ENCODE measurements at places on chromosomes 7 and 10.
A peak's percentile ranks its signal among the peaks of the same experiment; 100 is the strongest.

- DNase-seq: no peak
Measured at GRCh38 chr10:93054486-93054885, 6.1 kb upstream of the CYP26C1 start.

DNA sequence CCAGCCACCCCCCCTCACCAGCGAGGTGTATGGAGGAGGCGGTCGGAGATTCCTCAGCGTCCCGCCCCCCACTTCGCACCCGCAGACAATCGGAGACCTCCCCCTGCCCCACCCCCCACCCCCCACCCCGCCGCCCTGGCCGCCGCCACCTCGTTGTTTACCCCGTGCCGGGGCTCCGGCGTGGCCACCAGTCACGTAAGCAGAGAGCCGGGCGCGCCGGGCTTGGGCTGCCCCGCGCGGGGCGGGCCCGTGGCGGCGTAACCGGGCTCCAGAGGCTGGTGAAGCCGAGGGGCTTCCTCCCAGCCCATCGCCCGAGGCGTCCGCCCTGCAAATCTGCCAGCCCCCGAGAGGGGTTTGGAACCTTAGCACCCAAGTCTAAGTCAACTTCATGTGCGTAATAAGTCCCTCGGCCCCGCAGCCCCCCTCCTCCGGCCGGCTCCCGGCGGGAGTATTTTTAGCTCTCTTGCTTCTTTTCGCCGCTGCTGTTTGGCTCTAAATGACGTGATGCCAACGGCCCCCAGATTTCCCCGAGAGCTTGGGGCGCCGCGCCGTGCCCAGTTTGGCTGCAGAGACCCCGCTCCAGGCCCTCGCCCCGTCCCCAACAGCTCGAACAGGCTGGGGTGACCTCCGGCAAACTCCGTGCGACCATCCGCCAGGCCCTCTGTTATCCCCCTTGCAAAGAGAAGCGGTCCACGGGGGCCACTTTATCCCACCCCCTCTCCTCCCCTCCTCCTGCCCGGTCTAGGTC is 2.7 kb downstream of the MXI1 start:
- DNase-seq: no peak

DNA sequence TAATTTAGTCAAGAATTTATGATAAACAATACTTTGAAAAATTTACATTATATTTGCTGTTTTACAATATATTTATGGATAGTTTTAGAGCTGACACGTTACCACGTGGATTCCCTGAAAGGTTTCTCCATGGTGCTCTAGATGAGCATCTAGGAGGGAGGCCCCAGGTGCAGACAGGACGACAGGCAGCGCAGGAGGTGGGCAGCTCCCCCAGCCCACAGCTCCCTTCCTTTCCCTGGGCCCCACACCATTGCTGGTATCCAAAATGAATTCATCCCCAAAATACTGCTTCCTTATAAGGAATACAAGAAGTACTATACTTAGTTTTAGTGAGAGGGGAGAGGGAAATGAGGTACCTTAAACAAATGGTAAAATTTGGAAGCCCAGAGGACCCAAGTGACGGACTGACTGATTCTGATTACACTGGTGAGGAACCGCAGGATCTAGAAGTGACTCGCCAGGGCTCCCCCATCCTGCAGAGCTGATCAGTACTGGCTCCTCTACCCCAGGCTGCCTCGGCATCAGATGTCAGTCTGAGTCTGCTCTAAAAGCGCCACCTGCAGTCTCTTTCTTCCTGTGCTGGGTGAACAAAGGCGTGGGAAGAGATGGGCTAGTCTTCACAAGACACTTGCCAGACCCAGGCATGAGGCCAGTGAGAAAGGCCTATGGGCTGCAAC is 89.2 kb downstream of the DLG5 start:
- no peak for DNase-seq

GRCh38 chr7:64308016-64308270 is 5.8 kb upstream of the ZNF736 start:
- no peak for DNase-seq

DNA sequence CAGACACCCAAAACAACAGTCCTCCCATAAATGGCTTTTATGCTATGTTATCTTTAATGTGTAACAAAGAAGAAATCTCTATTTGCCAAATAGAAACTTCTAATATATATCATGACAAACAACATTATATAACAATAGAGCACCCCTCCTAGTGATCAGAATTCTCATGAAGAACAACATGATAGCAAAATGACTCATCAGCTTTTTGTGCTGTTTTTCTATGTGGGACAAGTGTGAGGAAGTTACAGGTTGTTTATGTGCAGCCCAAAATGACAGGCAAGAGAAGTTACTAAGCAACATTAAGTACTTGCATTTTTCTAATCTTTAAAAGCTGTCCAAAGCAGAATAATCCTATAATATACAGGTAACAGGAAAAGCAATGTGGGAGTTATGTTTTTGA is 7.7 kb downstream of the DGKB start:
- DNase-seq: no peak

- peak; percentile 88 for DNase-seq
Measured at GRCh38 chr10:113563306-113564088, 10.6 kb downstream of the HABP2 start.

- peak; percentile 32 for DNase-seq
Measured at GRCh38 chr7:85464042-85464651, 277.3 kb upstream of the SEMA3D start.

- DNase-seq: no peak
Measured at GRCh38 chr7:72153132-72153512, 259.0 kb downstream of the CALN1 start.

GRCh38 chr10:117503244-117504205 is 39.0 kb upstream of the EMX2 start:
- no peak for DNase-seq

- no peak for DNase-seq
Measured at GRCh38 chr10:352476-353235, 217.4 kb downstream of the ZMYND11 start.

- no peak for DNase-seq
Measured at GRCh38 chr10:8439040-8439439, 384.6 kb downstream of the GATA3 start.

DNA sequence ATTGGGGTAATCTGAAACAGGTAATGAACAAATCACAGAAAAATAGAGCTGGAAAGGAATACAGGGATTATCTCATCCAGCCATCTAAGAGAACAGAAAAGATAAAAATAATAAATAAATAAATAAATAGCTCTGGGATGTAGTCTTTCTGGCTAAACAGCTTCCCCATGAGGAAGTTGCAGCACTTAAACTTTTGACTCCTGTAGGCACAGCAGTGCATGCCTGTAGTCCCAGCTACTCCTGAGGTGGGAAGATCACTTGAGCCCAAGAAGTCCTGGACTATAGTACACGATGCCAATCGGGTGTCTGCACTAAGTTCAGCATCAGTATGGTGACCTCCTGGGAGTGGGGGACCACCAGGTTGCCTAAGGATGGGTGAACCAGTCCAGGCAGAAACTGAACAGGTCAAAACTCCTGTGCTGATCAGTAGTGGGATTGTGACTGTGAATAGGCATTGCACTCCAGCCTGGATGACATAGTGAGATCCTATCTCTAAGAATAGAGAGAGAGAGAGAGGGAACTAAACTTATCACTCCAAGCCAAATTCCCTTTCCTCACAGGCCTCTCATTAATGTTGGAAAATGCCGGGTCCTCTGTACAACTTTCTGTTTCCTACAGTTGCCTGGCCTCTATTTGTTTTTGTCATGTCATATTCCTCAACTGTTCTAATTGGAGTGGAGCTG is 61.7 kb upstream of the CDK13 start:
- no peak for DNase-seq

GRCh38 chr10:86182150-86182549 is 184.4 kb downstream of the GRID1 start:
- DNase-seq: no peak

DNA sequence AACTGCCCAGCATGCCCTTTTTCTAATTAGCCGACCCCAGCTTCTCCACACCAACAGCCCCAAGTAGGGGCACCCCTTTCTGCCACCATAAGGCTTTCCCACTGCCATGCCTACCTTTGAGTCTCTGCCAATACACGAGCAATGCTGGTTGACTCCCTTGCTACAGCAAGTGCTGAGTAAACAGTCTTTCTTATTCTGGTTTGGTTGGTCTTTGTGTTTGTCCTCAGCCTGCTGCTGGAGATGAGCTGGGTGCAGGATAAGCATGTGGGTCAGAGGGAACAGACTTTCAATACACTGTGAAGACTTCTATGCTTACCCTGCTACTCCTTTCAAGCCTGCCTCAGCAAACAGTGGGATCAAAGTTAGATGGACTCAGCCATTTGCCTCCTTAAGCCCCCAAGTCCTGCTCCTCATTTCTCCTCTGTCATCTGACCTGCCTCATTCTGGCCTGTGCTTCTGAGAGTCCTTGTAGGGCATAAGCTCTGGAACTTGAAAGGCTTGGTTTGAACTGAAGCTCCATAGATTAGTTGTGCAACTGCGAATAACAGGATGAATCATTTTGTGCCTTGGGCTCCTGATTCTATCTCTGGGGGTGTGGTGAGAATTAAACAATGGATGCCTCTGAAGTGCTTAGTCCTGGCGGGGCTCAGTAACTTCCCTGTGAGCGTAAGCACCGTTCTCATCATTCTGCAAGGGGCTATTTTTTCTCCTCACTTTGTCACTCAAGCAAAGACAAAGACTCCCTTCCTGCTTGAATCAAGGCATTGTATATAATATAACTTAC is 533.8 kb upstream of the DPP6 start:
- no peak for DNase-seq

DNA sequence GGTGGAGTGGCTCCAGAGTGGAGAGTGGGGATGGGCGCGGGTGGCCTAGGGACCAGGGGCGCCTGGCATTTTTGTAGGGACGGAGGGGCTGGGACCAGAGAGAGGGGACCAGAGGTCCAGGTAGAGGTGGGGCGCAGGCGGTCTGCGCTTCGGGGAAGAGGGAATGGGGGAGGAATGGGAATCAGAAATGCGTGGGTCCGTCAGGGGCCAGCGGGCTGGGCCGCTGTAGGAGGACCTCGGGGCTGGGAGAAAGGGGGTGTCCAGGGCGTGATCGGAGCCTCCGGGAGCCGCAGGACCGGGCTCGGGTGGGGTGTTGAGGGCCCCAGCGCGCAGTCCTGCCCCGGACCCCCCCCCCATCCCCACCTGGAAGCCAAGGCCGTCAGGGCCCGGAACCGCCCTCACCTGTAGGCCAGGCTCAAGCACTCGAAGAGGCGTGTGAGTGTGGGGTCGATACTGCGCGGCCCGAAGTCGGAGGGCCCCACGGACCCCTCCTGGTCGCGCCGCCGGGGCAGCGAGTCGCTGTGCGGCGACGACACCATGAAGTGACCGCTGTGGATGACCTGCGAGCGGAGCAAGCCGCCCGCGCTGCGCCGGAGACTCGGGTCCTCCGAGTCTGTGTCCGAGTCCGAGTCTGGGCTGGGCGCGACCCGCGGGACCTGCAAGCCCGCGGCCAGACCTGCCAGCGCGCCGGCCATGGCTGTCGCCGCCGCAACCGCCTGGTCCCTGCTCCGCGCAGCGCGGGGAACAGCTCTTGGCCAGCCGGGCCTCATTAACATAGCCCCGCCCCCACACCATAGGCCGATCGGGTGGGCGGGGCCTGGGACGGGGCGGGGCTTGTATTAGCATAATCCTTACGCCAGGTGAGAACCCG is at the start of gene MLXIPL:
MLXIPL (minus strand) TSS at position 725 of the 871 bp plus-strand sequence; CDS start at position 695, 30 bp downstream.
- DNase-seq: peak; percentile 80

DNA sequence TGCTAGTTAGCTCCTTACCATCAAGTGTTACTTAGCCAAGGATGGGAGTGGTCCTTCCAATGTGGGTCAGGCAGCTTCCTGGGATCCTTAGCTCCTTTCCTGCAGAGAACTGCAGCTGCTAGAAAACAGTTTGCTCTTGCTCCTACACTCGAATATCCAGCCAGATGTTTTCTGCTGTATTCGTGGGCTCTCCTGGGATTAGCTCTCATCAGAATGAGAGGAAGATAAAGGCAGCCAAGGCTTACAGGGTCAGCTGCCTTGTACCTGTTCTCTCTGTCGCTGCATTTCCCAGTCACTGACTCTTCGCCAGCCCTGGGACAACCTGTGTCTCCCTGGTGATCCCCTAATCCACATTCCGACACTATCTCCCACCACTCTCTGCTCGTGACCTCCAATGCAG is 29.0 kb downstream of the NEUROD6 start:
- no peak for DNase-seq

GRCh38 chr7:922334-923107 is 32.0 kb downstream of the ADAP1 start:
- no peak for DNase-seq

GRCh38 chr10:75304741-75305390 is 69.1 kb upstream of the COMTD1 start:
- DNase-seq: no peak

DNA sequence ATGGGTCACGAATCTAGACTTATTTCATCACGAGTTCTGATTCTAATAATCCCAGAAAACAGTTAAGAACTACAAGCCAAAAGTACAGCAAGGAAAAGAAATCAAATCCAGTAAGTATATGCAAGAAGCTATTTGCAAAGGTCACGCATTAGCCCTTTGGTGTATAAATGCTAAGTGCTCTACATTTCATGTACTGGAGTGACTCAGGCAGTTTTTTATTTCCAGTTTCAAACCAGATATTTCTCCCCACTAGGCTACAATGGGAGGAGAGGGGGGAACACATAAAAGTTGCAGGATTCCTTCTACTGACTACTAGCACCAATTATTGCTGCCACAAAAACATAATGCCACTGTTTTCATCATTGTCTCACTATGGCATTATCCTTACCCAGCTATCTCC is 148.0 kb downstream of the NRCAM start:
- DNase-seq: no peak

GRCh38 chr7:2893411-2893861 is 49.3 kb upstream of the GNA12 start:
- no peak for DNase-seq

- no peak for DNase-seq
Measured at GRCh38 chr7:157702311-157703023, 365.7 kb downstream of the DNAJB6 start.

- no peak for DNase-seq
Measured at GRCh38 chr7:113374955-113375354, 256.6 kb upstream of the SMIM30 start.

DNA sequence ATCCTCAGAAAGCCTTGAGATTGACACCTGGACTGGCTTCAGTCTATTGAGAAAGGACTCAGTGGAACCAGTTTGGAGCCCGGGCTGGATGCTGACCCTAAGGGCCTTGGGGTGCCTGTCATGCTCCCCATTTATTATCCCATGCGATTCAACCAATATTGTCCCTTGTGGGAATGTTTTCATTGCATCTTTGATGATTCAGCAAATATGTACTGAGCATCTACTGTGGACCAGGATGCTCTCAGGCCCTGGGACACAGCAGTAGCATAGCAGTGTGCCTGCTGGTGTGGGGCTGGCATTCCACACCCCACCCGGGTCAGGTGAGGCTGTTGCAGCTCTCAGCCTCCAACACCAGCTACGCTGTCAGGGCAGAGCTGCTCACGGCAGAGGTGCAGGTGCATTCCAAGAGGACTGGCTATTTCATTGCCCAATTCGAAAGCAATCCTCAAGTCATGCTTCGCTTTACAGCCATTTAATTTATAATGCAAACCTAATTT is 586.0 kb downstream of the TCERG1L start:
- DNase-seq: no peak

GRCh38 chr7:2932402-2933251 is 88.5 kb upstream of the GNA12 start:
- DNase-seq: no peak

DNA sequence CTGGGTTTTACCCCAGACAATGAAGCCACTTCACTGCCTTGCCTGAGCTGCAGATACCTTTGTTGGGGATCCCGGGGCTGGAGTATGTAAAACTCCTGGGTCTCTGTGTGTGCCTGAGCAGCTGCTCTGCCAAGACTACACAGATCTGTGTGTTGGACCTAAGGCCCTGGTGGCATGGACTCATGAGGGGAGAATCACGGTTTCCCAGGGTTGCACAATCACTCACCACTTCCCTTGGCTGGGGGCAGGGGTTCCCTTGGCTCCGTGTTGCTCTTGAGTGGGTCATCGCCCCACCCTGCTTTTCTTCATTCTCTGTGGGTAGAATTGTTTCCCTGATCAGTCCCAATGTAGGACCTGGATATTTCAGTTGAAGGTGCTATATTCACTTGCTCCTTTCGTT is 13.9 kb upstream of the TBATA start:
- DNase-seq: peak; percentile 68
